ENCODE measurements at places on chromosomes 6 and 20.

DNA sequence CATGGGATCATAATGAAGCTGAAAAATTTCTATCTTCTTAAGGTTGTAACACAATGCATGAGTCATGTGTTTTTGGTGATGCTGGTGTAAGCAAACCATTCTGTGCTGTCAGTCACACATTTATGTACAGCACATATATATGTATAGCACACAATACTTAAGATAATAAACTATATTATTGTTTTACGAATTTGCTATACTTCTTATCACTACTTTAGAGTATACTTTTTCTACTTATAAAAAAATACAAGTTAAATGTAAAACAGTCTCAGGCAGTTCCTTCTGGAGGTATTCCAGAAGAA lies 920.1 kb upstream of the FLRT3 start:
- no peak for DNase-seq

GRCh38 chr6:32867022-32867477 lies 13.1 kb downstream of the PSMB9 start:
- no peak for DNase-seq

GRCh38 chr20:24784607-24785006 lies 164.5 kb upstream of the CST7 start:
- DNase-seq = no peak

DNA sequence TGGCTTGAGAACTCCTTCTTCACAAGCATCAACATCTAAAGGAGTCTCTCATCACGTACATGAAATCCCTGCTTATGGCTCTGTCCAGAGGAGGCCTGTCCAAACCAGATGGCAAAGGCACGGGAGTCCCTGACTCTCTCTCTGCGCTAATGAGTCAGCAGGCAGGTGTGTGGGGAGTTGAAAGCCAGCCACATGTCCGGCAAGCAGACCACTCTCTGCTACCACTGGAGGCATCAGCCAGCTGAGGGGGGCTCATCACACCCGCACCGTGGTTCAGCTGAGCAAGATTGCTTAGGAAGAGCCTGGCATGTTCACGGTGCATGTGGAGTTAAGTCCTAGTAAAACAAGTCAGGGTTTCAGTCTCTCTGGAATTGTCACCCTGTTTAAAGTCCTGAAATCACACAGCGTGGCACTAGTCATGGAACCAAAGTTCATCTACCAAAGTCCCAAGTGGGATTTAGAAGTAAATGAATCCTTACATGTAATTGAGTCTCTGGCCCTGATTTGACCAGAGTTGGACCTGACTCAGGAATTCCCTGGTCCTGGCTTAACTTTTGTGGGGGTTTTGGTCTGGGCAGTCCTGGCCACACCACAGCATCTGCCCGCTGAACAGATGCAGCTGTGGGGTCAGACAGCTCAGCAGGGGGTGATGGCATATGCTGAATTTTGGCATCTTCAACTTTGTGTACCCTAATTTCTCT lies 155.2 kb upstream of the RIN2 start:
- DNase-seq = no peak

DNA sequence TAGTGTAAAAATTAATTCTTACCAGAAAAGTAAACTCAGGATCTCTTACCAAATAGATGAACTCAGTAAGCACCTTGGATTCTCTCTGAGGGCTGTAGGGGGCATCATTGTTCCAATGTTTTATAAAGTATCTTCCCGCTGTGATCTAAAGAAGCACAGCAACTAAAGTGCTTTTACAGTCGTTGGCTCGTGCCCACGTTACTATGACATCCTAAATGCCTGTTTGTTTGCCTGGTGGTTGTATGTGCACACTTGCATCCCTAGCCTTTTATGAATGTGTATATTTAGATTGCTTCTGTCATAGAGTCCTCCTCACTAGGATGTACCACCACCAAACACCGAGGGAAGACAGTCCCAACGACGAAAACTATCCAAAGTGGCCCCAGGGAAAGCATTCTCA lies 34.5 kb downstream of the SLX4IP start:
- DNase-seq = no peak

- DNase-seq = peak; percentile 65
These were observed 40.6 kb downstream of the TOX2 start for GRCh38 chr20:43955062-43955749.
